Activated CD4-positive, alpha-beta T cell treated with anti-CD3 and anti-CD28 coated beads, Interleukin-2, amount 10 ng/mL, durations not matched to agents 7 days and 5 days (primary cell): ENCODE measurements at places on chromosomes 16 and 17.

DNA sequence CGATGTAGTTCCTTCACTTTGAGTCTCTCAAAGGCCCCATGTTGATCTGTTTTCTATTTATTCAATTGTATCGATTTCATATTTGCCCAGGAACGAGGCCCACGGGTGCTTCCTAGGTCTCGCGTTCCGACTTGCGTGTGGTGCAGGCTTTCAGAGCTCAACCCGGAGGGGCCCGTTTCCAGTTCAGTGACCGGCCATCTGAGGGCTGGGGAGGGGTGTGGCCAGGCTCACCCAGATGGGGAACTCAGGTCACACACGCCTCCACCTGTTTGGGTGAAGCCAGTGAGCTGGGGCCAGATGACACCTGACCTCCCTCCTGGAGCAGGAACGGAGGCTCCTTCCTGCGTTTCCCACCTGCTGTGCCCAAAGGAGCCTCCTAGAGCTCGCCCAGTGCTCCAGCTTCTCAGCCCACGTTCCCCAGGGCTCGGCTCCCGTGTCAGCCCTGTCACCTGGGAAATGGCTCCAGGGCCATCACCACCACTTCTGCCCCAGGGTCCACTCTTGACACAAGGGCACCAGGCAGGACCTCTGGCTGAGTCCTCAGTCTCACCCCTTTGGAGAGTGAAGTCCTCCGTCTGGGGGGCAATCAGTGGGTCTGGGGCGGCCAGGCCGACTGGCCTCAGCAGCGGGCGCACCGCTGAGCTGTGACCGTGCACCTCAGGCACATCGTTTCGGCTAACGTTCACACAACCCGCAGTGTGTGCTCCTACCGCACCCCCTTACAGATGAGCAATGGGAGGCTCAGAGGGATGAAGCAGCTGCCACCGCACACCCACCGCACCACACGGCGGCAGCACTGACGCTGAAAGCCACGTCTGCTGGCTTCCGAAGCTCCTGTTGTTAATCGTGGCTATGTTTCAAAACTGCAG is 18.0 kb downstream of the FOXF1 start:
- no peak for DNase-seq

GRCh38 chr16:53911513-53911912 is 207.6 kb downstream of the FTO start:
- no peak for DNase-seq

GRCh38 chr17:39144416-39144840 is 7.0 kb downstream of the PLXDC1 start:
- DNase-seq = no peak

- DNase-seq = peak; percentile 22
These were observed 42.0 kb upstream of the TMC5 start for GRCh38 chr16:19375561-19376158.

- DNase-seq = no peak
These were observed 3.6 kb downstream of the ADCY7 start for GRCh38 chr16:50269769-50270509.

- DNase-seq = no peak
These were observed 150.3 kb downstream of the ENGASE start for GRCh38 chr17:79224903-79225302.

DNA sequence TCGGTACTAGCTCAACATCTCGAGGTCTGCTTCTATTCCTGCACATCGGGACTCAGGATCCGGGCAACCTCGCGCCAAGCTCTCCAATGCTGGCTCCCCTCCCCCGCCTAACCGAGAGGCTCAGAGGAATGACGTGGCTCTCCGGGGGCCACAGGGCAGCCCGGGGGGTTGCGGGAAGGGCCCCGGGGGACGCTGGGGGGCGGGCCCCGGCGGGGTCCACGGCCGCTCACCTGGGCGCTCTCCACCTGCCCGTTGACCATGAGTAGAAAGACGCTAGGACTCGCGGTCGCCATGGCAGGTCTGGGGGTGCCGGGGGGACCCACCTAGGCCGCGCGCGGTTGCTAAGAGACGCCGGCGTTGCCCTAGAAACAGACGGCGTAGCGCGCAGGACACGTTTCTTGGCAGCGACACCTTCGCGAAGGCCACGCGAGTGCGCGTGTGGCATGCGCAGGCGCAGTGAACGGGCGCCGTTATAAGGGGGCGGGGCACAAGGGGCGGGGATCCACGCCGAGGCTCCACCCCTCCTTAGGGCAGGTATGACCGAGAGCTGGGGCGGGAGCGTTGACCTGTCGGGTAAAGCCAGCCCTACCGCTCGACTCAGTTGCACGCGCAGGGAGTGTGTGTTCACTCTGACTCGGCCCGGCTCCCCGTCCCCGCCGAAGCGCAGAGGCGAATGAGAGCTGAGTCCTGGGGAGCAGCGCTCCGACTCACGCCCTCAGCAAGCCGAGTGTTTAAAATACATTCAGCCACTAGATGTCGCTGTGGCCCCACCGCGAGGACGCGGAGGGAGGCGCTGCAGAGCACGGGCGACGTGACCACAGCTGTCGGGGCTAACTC is at the start of gene B9D1:
TSS of gene B9D1 (minus strand) at position 447 of the 837 bp plus-strand sequence. CDS start at position 293, 154 bp downstream.
- peak; percentile 92 for DNase-seq

DNA sequence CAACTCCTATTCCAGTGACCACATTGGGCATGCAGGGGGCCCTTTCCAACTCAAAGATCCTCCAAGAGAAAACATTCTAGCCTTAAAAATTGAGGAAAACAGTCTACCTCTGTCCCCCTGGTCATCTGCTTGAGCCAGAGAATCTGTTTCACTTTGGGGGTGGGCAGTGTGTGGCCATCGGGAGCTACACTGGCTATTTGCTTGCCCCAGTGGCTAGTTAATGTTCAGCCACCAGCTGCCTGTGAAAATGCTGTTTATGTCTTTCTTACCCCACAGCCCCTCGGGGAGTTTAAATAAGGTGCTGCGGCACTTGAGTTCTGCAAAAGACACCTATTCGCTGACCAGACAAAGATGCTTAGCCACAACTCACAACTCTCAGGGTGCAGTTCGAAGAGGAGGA is 43.4 kb downstream of the GNAO1 start:
- no peak for DNase-seq

DNA sequence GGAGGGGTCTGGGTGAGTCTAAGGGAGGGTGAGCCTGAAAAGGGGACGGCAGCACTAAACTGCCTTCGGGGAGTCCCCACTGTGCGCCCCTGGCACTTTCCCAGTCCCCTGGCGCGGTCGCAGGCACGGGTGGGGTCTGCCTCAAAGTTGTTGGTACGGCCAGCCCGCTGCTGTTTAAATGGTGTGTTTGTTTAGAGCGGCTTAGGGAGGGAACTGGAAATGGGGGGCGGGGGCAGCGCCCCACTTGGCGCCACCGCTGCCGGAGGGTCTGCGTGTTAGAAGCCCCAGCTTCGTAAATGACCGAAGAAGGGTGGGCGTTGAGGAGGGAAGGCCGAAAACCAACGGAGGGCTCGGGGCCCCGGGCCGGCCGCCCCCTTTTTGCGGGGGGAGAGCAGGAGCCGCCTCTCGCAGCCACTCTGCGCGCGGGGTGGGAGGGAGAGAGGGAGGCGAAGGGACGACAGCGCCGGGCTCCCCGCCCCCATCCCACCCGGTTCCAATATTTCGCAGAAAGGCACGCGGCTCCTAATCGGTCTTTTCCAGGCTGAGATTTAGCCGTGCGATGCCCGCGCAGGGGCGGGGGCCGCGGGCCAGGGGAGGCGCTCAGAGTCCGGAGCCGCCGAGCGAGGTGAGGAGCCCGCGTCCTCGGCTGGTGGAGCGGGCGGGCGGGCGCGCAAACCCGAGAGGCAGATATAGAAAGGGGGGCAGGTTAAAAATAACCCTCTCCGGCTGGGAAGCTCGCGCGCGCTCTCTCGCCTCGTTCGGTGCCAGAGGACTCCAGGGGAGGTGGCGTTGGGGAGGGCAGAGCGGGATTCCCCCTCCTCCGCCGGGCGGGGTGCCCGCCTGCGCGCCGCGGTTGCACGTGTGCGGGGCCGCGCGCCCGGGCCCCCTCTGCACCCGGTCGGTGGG is 54.9 kb downstream of the SREBF1 start:
- DNase-seq = no peak

DNA sequence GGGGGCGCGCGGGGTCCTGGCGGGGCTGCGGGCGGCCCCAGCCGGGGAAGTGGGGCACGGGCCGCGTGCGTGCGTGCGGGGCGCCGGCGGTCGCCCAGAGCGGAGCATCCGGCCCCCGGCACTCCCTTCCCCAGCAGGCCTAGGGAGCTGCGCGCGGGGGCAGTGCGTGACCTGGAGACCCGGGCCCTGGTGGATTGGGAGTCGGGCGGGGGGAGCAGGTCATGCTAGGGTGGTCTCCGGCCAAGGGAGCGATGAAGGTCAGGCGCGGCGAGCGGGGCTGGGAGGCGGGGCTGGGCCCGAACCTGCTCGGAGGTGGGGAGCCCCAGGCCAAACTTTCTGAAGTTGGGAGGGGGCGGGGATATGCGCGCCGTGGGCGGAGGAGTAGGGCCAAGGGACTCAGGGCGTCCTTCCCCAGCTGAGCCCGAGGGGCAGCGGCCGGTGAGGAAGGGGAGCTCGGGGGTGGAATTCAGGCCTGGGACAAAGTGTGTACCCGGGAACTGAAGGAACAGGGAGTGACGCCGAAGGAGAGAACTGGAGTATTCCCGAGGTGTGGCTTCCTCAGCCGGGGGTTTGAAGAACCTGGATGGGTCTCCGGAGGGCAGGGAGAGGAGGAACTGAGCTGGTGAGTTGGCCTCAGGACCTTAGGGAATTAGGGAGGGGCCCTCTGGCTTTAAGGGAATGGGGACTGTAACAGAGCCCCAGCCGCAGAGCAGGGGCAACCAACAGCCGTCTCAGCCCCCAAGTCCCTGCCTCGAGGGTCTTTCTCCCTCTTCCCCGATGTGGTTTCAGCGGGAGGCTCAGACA is 589 bp downstream of the XYLT2 start:
- peak; percentile 47 for DNase-seq

DNA sequence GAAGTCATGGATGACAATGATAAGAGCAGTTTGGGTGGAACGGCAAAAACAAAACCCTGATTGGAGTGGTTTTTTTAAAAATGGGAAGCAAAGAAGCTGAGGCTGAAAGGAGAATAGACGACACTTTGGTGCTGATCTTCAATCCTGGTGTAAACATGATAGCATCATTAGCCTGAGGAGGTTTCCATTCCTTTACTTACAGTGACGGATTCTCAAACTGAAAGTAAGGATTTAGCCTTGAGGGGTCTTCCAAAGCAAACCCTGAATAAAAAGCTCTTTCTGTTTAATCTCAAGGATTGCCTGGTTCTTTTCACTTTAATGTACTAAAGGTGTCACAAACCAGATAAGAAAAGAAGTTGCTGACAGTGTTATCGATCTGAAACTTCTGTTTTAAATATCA is 69.3 kb downstream of the KCNJ2 start:
- DNase-seq = no peak
